ENCODE measurements at places on chromosomes 16 and 17.

GRCh38 chr17:73841431-73842060 lies 197.3 kb upstream of the SDK2 start:
- peak; percentile 29 for DNase-seq

- no peak for DNase-seq
Observed at GRCh38 chr17:61967729-61968128, 39.9 kb upstream of the INTS2 start.

GRCh38 chr17:65529040-65529633 lies 32.3 kb downstream of the AXIN2 start:
- no peak for DNase-seq

DNA sequence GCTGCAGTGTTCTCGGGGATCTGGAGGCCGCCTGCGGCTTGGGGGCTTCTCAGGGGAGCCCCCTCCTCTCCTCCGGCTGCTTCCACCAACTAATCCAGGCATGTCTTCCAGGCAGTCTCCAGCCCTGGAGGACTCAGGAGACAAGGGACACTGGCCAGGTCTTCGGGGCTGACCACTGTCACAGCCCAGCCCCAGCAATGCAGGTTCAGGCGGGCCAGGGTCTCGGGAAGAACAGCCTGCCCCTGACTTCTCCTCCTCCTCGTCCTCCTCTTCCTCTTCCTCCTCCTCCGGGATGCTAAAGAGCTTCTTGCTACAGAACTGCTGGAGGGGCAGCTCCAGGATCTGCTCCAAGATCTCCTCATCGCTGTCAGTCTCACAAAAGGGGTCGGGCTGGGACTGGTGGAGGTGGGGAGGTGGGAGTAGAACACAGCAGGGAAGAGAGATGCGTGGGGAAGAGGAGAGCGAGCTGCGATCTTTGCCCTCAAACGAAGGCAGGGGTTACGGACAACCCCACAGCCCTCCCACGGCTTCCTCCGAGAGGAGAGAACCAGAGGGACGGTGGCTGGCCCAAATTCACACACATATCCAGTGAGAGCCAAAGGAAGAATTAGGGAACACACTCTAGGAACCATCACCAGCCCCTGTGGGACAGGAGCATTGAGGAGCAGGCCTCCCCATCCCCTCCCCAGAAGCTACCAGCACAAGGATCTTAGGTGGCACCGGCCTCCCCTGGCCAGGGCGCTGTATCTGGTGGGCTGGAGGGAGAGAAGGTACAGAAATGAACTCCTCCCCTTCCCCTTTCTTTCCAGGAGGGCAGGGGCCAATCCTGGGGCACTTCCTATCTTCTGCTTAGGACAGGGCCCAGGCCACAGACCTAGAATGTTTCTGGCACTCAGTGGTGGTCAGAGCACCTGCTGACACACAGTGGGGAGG lies 19.3 kb downstream of the TSPOAP1 start:
- DNase-seq: no peak

GRCh38 chr16:15404792-15405191 lies 9.2 kb downstream of the MPV17L start:
- no peak for DNase-seq

DNA sequence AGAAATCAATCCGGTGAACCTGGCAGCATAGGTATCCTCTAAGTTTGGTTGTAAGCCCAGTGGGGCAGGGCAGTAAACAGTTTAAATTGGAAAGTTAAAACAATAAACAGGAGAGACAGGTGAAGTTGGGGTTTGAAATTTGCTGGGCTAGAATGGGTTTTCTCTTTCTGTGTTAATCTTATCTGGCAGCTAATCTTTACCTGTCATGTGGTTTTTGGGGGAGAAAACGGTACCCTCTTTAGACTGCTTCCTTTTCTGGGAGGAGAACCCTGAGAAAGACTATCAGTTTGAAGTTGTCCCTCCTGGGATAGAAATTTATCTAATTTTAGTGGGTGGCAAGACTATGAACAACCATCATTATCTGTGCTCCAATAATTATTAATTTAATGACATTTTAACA lies 24.0 kb downstream of the CDH13 start:
- DNase-seq: no peak

GRCh38 chr16:70579648-70580630 lies 56.3 kb downstream of the SF3B3 start:
- DNase-seq: no peak

GRCh38 chr16:48619979-48620378 lies 10.0 kb upstream of the N4BP1 start:
- no peak for DNase-seq

- no peak for DNase-seq
Observed at GRCh38 chr16:11985250-11985649, 8.7 kb downstream of the SNX29 start.

DNA sequence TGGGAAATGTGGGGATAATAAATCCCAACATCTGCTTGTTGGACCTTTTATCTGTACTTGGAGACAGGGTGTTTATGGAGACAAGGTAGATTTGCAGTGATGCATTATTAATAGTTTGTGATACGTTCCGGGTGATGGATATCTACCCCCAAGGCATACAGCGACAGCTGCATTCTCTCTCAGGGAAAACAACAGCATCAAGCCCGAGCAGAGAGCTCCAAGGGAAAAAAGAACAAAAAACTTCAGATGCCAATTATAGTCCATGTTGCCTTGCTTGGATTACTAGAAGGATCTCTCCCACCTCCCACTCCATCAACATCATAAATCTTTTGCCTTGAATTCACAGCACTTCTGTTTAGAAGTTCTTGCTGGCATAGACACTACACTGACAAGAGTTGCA lies 187.5 kb upstream of the CDH11 start:
- DNase-seq: no peak

- DNase-seq: no peak
Observed at GRCh38 chr16:10069374-10069773, 112.9 kb downstream of the GRIN2A start.

DNA sequence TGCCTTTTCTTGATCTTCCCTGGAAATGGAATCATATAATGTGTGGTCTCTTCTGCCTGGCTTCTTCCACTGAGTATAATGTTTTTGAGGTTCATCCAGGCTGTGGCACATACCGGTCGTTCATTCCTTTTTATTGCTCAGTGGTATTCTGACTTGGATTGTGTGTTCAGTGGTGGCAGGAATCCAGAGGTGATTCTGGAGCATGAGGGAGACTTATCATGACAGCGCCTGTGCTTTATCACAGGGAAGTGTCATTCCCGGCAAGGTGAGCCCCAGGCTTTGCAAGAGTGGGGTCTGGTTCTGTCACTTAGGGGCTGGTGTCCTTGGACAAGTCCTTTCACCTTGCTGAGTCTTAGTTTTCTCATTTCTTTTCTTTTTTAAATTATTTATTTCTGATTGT lies 53.0 kb downstream of the IRX3 start:
- DNase-seq: no peak

- no peak for DNase-seq
Observed at GRCh38 chr16:12324152-12324551, 347.6 kb downstream of the SNX29 start.

DNA sequence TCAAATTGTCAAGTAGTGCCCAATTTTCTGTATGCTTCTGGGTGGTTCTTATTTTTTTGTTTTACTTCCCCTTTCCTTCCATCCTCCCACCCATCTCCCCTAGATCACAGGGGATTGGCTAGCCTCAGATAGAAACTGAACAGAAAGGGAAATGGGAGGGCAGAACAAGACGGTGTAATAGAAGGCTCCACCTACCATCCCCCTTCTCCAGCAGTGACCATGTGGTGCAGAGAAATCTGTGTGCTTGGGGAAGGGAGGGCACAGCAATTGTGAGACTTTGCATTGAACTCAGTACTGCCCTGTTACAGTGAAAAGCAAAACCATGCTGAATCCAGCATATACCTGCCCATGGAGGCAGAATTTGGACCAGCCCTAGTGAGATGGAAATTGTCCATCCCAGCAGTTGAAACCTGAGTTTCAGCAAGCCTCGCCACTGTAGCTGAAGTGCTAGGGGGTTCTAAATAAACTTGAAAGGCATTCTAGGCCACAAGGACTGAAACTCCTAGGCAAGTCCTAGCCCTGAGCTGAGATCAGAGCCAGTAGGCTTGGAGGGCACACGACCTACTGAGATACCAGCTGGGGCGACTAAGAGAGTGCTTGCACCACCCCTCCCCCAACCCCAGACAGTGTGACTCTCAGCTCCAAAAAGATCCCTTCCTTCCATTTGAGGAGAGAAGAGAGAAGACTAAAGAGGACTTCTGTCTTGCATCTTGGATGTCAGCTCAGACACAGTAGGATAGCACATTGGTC lies 5.2 kb downstream of the SLFN11 start:
- no peak for DNase-seq

GRCh38 chr17:39944393-39944711 lies 16.8 kb downstream of the LRRC3C start:
- no peak for DNase-seq

DNA sequence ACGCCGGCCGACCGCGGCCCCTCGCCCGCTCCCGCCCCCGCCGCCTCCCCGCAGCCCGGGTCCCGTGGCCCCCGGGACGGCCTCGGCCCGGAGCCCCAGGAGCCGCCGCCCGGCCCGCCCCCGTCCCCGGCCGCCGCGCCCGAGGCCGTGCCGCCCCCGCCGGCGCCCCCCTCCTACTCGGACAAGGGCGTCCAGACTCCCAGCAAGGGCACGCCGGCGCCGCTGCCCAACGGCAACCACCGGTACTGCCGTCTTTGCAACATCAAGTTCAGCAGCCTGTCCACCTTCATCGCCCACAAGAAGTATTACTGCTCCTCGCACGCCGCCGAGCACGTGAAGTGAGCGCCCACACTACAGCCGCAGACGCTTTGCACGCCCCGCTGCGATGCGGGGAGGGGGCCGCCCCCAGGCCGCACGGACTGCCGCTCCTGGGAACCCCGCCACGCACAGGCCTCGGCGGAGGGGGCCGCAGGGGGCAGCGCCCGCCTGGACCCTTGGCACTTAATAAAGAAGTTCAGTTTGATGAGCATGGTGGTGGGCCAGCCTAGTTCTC lies 35.5 kb upstream of the ZC3H18 start:
- DNase-seq: no peak

DNA sequence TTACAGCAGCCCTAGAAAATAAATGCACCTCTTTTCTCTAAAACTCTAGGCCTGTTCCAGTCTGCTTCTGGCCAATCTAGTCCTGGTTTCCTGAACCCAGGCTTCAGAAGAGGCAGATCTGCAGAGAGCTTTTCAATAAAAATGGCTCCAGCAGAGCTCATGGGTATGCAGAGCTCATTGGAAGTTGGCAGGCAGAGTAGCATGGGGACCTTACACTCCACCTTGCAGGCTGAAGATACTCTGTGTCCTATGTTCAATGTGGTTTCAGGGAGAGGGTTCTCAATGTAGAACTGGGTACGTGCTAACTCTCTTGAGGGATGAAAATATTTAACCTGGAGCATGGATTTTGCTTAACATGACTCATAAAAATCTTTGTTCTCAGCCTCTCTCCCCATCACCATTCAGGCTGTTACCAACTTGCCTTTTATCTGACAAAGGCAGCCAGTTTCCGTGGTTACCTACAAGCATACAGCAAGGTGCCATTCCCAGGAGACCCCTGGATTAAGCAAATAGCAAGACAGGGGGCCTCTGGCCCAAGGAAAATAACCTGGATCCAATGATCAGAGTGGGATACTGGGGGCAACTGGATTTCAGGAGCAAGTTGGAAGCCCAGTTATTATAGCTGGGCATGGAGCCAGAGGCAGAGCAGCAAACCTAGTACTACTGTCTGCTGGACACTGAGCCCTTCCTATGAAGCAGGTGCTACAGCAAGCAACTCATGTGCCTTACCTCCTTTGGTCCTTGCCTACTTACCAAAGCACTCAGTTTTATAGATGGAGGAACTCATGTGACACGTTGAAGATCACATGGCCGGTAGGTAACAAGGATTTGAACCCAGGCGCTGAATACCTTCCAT lies 98.2 kb upstream of the DHX40 start:
- no peak for DNase-seq

DNA sequence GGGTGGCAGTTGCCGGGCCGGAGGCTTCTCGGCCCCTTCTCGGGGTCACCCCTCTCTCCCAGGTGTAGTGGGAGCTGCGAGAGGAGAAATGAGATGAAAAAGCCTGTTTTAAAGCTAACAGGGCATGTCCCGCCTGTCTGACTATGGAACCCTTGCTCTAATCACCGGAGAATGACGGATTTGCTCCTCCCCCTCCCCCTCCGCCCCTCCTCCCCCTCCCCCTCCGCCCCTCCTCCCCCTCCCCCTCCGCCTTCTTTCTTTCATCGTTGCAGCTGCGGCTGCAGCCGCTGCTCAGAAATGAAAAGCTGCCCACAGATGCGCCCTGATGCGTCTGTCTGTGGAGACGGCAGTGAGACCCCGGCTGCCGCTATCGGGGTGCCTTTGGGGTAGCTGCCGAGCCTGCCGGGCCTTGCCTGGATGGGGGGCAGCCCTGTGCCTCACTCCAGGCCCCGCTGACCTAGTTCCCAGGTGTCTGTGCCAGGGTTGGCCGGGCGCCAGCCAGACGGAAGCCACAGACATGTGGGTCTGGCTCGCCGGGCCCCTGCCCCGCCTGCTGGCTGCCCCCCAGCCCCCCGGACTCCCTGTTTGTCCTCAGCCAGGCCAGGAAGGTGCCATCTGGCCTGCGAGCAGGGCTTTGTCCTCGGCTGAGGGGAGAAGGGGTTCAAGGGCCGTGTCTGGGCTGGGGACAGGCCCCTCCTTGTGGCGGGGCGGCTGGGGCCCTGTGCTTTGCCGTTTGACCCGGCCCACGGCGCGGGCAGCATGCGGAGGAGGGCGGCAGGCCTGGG lies 37.7 kb downstream of the GINS2 start:
- no peak for DNase-seq

GRCh38 chr17:81386646-81387099 lies 8.6 kb upstream of the BAHCC1 start:
- peak; percentile 45 for DNase-seq

- DNase-seq: no peak
Observed at GRCh38 chr17:15247891-15248529, 17.1 kb downstream of the PMP22 start.

DNA sequence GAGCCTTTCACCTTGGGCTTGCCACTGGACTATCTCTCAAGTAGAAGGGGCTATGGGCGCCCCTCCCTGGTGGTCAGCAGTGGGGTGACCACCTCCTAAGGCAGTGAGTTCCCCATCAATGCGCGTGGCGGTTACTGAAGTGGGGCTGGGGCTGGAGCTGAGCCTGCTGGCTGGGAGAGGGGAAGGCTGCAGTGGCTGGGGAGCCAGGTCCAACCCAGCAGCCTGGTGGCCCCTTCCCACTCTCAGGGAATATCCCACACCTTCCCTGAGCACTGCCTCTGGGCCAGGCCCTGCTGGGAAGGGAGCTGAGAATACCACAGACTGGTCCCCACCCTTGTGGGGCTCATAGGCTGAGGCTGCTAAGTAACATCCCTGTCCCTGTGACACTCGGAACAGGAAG lies 19.8 kb upstream of the MPRIP start:
- no peak for DNase-seq

- no peak for DNase-seq
Observed at GRCh38 chr16:84732674-84733352, 33.0 kb downstream of the USP10 start.

- DNase-seq: no peak
Observed at GRCh38 chr17:14902803-14903202, 362.3 kb downstream of the PMP22 start.

- DNase-seq: no peak
Observed at GRCh38 chr17:81635431-81635830, 1.5 kb downstream of the NPLOC4 start.

GRCh38 chr16:23952128-23952970 lies 116.6 kb downstream of the PRKCB start:
- no peak for DNase-seq

Measured in NCI-H1105 (cell line).